ENCODE measurements at places on chromosomes 7 and 10.

DNA sequence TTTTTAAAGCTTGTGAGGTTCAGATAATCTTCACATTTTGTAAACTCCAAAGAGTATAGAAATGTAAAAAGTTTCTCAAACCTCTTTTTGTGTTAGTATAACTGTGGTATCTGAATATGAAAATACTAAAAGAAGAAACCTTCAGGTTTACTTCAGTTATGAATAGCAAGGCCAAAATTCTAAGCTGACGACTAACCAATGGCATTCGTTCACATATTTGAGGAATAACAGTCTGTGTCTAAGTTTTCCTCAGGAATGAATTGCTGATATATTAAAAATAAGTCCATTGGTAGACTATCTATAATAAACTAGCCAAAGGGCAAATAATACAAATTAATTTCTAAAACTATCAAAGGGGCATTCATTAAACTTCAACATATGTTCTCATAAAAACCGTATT lies 206.0 kb downstream of the CXCL12 start:
- no peak for DNase-seq

DNA sequence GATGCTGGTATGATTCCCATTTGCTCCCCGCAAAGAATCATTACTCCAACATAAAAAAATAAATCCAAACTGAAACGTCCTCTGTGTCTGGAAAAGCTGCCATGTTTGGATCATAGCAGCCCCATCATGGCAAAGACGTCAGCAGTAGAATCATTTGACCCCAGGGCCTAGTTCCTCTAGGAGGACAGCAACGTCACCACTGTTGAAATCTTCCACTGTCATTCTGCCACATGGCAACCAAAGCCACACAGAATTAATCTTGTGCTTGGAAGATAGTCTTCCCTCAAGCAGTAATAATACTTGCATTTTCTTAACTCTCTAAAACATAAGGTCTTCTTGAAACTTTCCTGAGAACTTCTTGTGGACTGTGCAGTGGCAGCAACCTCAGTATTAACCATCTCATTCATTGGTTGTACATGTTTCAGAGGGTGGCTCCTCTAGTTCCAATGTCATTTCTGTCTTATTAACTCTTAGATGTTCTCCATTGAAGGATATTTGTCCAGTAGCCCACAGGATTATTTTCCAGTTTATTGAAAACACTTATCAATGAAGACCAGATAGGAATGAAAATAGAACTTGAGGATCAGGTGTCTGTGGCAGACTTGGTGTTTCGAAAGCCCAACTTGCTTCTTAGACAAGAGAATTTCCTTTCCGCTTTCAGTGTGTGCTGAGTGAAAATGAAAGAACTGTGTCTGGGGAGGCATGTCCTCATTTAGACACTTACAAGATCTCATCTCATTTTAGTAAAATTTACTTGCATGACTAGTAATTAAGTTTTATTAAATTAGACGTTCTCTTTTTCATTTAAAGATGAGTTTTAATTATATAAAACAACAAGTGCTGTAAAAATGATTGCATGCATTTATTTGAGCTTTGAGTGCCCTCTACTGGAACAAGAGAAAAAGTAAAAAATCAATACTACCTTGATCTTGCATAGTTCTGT lies 28.9 kb upstream of the INHBA start:
- DNase-seq = no peak

- DNase-seq = peak; percentile 10
These were observed 48.2 kb downstream of the COL26A1 start for GRCh38 chr7:101410743-101411507.

GRCh38 chr7:117012284-117012683 lies 59.0 kb downstream of the ST7 start:
- DNase-seq = no peak

DNA sequence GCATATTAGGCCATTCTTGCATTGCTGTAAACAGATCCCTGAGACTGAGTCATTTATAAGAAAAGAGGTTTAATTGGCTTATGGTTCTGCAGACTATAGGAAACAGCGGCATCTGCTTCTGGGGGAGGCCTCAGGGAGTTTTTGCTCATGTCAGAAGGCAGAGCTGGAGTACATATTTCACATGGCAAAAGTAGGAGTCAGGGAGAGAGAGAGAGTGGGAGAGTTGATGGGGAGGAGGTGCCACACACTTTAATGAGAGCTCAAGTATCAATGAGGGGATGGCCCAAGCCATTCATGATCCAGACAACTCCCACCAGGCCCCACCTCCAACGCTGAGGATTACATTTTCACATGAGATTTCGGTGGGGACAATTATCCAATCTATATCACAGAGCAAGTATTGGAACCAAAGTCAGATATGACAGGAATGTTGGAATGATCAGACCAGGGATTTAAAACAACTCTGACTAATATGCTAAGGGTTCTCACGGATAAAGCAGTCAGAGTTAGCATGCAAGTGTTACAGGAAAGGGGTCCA lies 795.3 kb upstream of the CELF2 start:
- DNase-seq = no peak

DNA sequence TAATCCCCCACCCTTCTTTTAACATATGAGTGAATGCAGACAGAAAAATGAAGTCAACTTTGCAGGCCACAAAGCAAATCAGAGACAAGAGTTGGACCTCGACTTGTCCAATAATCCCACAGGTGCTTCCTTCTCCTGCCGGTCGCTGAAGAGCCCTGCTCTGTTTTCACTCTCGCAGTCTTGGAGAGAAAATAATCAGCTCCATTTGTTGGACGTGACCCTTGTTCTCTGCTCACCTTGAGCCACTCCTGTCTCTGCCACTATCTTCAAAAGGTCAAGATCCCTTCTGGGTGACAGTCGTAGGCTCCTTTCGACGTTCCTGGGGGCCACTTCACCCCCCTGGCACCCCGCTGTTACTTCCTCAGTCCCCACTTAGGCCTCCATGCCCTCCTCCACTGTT lies 2.8 kb upstream of the KLF6 start:
- no peak for DNase-seq

GRCh38 chr10:77400033-77400432 lies 237.6 kb downstream of the KCNMA1 start:
- no peak for DNase-seq

DNA sequence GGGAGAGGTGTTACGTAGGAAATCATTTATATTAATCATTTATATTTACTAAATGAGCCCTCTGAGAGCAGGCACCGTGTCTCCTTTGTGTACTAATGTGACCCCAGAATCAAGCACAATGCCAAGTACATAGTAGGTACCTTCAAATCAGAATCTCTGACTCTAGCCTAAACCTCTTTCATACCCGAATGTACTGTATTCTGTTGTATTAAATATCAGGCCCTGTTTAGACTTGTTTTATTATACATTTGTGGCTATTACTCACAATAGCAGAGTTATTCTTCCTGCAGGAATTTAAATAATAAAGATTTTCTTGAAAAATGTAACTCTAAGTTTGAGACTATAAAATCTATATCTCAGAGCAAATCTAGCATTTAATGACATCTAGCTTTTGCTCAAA lies 297.3 kb downstream of the EXOC4 start:
- no peak for DNase-seq

DNA sequence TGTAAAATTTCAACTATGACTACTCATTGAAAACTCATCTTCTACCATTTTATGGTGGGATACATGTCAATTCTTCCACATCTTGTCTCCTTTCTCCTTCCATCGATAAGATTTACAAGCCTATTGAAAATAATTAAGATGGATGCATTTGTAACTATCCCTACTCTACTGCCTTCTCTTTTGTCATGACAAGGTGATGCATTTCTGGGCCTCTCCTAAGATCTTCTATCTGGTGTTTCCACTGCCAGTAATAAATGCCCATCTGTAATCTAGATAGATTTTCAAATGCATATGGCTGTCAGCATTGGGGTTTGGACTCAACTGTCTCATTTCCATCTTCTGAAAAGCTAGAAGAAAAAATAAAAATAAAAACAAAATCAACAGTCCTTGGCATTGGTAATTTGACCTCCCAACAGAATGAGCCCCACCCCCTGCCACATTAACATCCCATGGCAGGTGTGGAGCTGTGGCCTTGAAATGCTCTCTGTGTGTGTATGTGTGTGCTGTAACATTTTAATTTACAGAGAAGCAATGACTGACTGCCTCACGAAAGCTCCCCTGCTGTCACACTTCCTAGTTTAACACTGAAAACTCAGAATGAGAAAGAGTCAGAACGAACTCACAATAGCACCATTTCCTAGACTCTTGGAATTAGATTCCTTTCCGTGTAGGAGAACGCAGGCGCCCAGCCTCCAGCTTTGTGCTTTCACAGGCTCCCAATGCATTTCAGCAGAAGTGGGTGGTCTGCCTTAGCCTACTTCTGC lies 74.2 kb downstream of the RHOBTB1 start:
- no peak for DNase-seq

- no peak for DNase-seq
These were observed 53.6 kb downstream of the SPOCK2 start for GRCh38 chr10:72034761-72035160.

GRCh38 chr7:80478683-80479082 lies 33.2 kb downstream of the GNAT3 start:
- DNase-seq = no peak
